ENCODE measurements at places on chromosomes 16 and 17.

DNA sequence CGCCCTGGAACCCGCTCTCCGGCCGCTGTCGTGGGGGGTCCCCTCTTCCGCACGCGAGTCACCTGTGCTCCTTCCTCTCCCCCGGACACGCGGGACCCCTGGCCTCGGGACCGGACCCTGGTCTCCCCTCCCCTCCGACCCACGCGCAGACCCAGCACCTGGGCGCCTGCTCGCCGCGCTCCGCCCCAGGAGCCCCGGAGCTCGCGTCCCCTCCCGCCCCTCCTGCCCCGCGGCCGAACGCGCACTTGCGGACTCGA, 762 bp downstream of the RAB40B start:
- peaks cover 52% of the 10 kb centered on the region for H3K27me3 ChIP-seq
- DNase-seq: no peak
- no peak overlapping the region for H3K27ac ChIP-seq

- no peak for DNase-seq
- no peak overlapping the region for H3K4me3 ChIP-seq
- H3K27ac ChIP-seq: no peak overlapping the region
- H3K4me1 ChIP-seq: no peaks in the 10 kb centered on the region
Measured at GRCh38 chr16:60206516-60206915, 1472.4 kb upstream of the GOT2 start.

GRCh38 chr17:79534851-79535727, 75.8 kb downstream of the RBFOX3 start:
- H3K27me3 ChIP-seq: peaks cover 6% of the 10 kb centered on the region
- H3K4me3 ChIP-seq: no peak overlapping the region
- H3K27ac ChIP-seq: no peak overlapping the region
- H3K4me1 ChIP-seq: no peaks in the 10 kb centered on the region

DNA sequence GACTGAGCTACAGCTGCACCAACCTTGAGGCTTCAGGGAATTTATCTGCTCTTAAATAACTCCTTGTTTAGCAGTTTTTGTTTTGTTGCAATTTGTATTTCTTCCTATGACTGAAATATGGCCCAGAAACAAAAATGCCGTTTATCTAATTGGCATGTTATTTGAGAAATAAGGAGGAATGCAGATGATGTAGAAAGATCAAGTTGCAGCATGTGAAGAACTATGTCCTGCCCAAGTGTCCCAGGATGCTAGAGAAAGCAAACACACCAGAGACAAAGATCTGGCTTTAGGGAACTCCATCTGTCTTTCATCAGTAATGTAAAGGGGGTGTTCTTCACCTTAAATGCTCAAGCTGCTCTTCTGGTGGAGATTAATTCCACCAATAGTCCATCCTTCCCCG, 29.7 kb downstream of the USP31 start:
- no peak for DNase-seq
- H3K36me3 ChIP-seq: no peaks in the 10 kb centered on the region
- no peaks in the 10 kb centered on the region for H3K27me3 ChIP-seq
- no peak overlapping the region for H3K4me3 ChIP-seq

DNA sequence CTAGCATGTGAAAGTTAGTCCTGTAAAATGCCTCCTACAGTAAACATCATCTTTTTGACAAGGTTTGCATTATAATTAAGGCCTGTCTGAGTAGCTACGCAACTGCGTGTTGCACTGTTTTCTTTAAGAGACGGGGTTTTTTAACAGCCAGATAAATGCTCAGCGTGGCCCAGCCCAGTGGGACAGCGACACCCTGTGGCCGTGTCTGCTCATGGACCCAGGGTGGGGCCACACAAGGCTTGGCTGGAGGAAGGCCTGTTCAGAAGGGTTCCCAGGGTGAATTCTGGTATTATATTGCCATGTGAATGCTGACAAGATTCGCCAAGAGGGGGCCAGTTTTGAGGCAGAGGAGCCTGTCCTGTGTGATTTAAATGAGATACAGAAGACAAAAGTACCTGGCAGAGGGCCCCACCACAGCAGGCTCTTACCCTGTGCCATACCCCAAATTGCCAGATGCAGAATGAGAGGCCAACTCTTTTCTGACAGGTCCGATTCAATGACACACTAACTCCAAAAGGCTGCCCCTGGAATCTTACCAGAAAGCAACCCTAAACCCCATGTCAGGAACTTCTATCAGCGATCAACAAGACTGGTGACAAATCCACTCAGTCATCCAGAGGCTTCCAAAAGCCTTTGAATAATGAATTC, 65.9 kb upstream of the IRX6 start:
- no peak overlapping the region for H3K4me3 ChIP-seq
- DNase-seq: peak; percentile 59
- H3K4me1 ChIP-seq: no peaks in the 10 kb centered on the region
- H3K27ac ChIP-seq: no peak overlapping the region

- H3K4me3 ChIP-seq: no peak overlapping the region
- H3K4me1 ChIP-seq: no peaks in the 10 kb centered on the region
- no peak overlapping the region for H3K27ac ChIP-seq
Measured at GRCh38 chr16:21053590-21053989, 97.1 kb downstream of the DNAH3 start.

All from activated naive CD4-positive, alpha-beta T cell treated with anti-CD3 and anti-CD28 coated beads, Interleukin-2, amount 10 ng/mL, durations not matched to agents 7 days and 5 days (primary cell).